ENCODE measurements at places on chromosomes 13 and 19. TPM values are rescaled to one million over a fixed set of nuclear protein-coding genes. Genes with fewer than 3 reads are reported as not detected.

ZNF723 gene
- total RNA-seq: not detected

ADAMTSL5 gene
- 7.4 TPM for total RNA-seq

DNA sequence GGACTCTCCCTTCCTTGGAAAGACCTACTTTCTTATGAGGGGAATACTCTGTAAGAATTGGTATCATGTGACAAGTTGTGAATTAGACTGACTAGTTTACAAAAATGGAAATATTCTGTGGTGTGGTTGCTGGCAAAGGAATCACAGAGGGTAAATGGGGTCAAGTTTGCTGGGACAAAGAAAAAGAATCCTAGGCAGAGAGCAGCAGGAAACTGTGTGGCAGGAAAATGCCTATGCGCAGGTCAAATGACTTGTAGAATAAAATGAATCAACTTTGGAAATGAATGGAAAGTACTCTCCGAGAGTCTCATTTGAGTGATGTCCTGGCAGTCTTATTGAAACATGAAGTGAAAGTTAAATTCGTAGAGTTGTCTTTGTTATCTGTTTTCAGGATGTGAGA lies 1250.7 kb downstream of the UQCRFS1 start:
- no peak for DNase-seq

SULT2A1 gene
- total RNA-seq: not detected

- DNase-seq: no peak
These were observed 6.7 kb downstream of the MED26 start for GRCh38 chr19:16621165-16621800.

GRCh38 chr13:31846961-31847752 lies 107.8 kb downstream of the RXFP2 start:
- peak; percentile 67 for DNase-seq

TMEM86B gene
- 1.6 TPM for total RNA-seq

GPR18 gene
- not detected for total RNA-seq

GRCh38 chr13:26074706-26075105 lies 22.9 kb upstream of the SHISA2 start:
- no peak for DNase-seq

DNA sequence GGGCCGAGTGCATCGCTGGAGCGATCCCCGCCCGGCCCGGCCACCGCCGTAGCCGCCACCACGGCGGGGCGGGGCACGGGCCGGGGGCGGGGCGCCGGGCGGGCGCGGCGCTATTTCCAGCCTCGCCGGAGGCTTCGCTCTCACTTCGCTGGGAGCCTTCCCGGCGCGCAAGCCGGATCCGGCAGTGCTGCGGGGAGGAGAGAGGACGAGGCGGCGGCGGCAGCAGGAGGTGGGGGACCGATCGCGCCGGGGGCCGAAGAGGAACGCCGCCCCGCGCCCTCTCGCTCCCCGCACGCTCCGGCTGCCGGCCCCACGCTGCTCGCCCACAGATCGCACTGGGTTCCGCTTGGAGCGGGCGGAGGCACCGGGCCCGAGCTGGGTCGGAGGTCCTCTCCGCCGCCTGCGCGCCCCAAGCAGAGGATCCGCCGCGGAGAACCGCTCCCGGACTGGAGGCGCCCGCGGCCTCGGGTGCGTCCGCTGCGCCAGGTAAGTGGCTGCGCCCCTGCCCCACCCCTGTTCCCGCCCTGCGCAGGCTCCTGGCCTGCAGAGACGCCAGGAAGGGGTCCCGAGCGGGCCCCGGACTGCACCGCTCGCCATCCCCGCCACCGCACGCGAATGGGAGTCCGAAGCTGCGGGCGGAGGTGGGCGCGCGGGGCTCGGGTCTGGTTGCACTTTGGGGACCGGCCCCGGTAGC lies at the start of gene CHST8:
Gene CHST8 (plus strand): TSS at position 143 of the 694 bp plus-strand sequence. CDS start 67,309 bp downstream, outside the sequence.
- DNase-seq: peak; percentile 59

CEACAM21 gene
- total RNA-seq: 0.48 TPM

GRCh38 chr13:20121159-20121525 lies 39.7 kb downstream of the GJA3 start:
- DNase-seq: no peak

STAP2 gene
- total RNA-seq: 2.7 TPM
